CD4-positive, alpha-beta T cell treated with Interleukin-15 for 1 hour (primary cell): ENCODE measurements at places on chromosomes 3 and 15.
A peak's percentile ranks its signal among the peaks of the same experiment; 100 is the strongest.

DNA sequence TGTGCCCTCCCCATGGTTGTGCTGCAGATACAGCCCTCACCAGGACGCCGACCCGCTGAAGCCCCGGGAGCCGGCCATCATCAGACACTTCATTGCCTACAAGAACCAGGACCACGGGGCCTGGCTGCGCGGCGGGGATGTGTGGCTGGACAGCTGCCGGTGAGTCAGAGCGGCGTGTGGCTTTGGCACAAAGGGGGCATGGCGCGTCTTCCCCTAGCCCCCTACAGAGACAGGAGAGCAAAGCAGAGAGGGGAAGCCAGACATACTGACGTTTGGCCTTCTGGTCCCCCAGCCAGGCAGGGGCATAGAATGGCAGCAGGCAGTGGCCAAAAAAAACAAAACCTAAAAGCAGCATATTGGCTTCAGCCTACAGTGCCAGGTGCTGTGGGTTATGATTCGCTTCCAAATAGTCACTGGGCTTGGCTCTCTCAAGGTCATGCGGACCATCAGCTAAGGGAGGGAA is 64.0 kb downstream of the MESD start:
- no peak for DNase-seq

DNA sequence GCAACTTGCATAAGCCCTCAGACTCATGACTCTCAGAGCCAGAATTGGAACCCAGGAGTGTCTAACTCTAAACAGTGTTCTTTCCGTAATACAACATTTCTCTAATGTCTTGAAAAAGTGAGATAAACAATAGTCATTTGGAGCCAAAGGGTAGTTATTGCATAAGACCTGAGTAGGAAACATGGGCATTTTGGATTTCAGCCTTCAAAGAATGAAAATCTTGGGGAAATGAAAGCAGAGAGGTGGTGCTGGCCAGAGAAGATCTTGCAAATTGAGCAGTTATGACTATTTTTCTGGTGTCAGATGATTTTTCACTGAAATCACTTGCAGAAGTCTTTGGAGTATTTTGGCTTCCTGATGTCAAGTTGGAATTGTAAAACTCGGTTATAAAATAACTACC is 379.4 kb downstream of the DIPK2A start:
- DNase-seq = no peak

DNA sequence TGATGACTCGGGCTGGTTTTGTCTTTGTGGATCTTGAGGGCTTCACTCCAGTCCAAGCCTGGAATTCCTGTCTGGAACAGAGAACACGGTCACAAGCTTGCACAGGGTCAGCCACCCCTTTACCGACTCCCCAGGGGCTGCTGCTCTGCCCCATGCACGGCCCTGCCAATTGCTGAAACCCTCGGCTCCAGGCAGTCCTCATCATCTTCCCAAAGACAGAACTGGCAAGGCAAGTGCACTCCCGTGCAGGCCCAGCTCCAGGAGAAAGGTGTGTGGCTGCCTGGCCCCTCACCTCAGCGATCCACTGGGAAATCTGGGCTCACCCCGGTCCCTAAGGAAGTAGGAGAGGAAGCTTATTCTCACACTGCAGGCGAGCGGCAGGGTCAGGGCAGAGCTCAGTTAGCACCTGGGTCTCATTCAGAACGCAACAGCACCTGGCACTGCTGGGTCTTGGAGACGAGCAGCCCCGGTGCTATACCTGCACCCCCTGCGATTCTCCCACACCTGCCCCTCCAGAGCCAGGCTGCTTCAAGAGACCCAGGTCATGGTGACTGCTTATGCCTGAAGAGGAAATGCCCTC is 7.2 kb downstream of the MAP6D1 start:
- no peak for DNase-seq

GRCh38 chr3:154952553-154952952 is 127.6 kb upstream of the MME start:
- no peak for DNase-seq

GRCh38 chr3:128864351-128864811 is 15.0 kb upstream of the ACAD9 start:
- no peak for DNase-seq

GRCh38 chr15:101684384-101684783 is 32.2 kb upstream of the TM2D3 start:
- DNase-seq = no peak

DNA sequence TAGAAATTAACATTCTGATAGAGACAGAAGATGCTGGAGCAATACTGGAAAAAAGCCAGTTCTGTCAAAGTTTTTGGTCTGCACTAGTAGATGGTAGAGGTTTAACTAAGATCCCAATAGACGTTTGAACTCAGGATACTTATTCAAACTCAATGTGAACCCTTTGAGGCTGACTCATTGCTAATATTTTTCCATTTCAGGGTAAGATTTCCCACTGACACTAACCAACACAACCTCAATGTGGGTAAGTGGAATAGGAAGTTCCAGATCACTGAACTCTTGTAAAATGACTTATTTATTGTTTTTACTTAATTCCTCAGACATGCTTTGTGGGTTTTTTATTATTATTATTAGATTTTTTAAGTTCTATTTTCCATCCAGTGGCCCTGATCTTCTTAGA is 1024.8 kb downstream of the EPHA3 start:
- DNase-seq = no peak

GRCh38 chr3:52374173-52374572 is 58.1 kb downstream of the DNAH1 start:
- DNase-seq = no peak

GRCh38 chr15:65054333-65055200 is 9.4 kb downstream of the SLC51B start:
- DNase-seq = peak; percentile 52

DNA sequence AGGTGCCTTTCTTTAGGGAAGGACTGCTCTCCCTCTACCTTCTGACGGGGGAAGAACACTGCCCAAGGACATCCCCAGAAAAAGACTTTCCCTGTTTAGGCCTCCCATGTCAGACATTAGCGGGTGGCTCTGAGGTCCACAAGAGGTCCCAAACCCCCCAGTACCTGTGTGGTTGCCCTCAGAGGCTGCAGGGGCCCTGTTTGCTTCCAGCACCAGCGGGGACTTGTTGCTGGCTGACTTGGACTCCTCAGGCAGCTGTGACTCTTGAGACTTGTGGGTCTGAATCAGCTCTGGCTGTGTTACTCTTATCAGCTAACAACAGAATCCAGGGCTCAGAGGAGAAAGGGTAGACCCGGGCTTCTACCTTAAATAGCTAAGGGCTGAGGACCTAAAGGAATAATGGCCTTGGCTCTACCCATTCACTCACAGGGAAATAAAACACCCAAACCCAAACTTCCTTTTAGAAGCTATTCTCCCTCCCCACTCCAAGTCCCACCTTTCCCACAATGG is 39.2 kb downstream of the SEMA3G start:
- no peak for DNase-seq

GRCh38 chr3:86388820-86389219 is 602.1 kb downstream of the VGLL3 start:
- no peak for DNase-seq

DNA sequence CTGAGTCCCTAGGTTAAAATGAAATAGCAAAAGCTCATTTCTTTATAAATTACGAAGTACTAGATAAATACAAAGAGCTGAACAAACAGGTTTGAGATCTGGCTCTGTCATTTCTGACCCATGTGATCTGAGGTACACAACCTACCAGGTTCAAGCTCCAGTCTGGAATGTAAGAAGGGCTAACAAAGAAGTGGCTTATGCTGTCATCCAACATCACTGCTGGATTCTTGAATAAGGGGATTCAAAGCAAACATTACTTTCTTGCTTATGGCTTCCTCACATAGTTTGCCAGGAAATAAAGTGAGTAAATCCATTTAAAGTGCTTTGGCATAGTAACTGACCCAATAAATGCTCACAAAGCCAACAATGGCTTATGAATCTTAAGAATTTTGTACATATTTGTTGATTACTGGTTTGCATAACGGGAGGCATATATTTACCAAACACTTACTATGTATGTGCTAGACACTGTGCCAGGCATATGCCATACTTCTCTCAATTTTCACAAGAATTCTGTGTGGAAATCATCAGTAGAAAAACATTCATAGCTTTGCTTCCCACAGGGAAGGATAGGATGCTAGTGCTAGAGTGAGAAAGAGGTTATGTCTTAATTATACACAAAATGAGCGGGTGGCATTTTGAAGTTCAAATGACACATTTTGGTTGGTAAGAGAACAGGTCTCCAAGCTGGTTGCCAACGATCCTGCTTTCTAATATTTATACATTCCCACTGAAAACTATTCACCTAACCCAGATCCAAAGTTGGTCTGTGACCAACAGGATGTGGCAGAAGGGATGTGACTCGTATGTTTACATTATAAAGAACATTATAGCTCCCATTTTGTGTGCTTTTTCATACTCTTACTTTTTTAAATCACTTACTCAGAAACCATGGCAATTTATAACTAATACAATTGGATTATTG is 38.7 kb upstream of the CSPG5 start:
- no peak for DNase-seq

DNA sequence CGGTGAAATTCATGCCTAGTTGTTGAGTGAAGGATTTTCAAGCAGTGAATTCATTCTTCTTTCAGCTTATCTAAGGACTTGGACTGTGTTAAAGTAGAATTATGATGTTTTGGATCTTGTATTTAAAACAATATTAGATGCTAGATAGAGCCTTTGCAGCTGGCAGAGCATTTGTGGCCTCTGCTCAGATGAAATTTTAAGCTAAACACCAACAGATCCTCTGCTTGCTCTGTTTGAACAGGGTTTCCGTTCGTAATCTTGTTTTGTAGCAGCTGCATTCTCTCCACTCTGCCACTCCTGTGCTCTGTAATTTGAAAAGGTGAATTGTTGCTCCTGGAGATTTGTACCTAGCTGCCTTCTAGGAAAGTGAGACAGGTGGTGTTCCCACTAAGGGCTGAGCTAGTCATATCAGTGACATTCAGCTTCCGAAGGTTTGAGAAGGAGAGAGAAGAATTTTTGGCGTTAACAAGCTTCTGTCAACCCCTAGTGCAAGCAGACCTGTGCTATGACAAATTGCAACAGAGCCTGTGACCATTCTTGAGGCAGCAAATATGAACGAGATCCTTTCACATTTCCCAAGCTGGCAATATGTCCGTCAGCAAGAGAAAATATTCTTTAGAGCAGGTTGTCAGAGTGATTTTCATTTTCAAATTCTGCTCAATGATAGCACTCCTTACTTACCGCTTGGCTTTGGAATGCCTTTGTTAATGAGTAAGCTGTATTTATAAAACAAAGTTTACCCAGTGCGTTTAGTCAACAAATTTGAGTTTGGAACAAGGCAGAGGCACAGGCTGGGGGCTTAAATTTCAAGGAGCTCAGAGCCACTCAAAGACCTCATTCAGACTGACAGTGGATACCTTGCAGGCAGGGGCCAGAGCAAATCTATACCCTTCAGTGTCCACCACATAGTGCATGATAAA is 5.3 kb downstream of the CHST2 start:
- DNase-seq = no peak

DNA sequence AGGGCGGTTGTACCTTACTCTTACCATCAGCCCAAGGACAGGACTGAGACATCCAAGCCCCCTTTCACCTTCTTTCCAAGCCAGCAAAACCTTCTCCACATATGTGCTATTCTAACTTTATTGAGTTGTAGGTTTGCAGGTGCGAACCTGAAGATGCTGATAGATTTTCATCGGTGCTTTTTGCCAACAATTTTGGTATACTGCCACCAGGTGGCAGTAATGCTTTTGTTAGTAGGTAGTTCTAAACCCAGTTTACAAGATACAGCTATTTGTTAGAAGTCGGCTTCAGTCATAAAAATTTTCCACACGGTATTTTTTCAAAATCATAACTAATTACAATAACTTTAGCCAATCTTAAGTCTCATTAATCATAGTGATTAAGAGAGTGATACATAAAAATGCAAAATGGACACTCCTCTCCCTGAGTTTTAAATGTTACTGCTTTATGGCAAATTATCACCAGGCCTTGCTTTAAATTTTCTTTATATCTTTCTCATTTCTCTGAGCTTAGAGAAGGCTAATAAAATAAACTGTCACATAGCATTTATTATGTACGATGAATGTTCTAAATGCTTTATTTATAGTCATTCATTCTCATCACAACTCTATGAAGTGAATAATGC is 636 bp downstream of the TBC1D21 start:
- no peak for DNase-seq

GRCh38 chr3:172074586-172074985 is 35.2 kb downstream of the FNDC3B start:
- peak; percentile 54 for DNase-seq

DNA sequence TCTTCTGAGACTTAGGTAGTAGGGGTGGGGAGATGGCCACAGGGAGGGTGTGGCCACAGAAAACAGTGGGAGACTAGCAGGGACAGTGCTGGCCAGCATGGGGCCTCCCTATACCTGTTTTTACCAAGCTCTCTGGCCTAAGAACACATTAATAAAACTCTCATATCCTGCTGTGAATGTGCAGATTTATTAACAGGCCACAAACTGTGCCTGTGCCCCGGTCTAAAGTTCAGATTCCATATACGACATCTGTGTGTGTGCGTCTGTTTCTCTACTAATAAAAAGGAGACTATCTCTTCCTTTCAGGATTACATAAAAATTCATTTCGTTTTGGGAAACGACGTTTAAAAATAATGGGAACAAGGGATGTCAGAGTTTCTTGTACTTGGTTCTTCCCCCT is 92.8 kb upstream of the ADAMTS17 start:
- no peak for DNase-seq

DNA sequence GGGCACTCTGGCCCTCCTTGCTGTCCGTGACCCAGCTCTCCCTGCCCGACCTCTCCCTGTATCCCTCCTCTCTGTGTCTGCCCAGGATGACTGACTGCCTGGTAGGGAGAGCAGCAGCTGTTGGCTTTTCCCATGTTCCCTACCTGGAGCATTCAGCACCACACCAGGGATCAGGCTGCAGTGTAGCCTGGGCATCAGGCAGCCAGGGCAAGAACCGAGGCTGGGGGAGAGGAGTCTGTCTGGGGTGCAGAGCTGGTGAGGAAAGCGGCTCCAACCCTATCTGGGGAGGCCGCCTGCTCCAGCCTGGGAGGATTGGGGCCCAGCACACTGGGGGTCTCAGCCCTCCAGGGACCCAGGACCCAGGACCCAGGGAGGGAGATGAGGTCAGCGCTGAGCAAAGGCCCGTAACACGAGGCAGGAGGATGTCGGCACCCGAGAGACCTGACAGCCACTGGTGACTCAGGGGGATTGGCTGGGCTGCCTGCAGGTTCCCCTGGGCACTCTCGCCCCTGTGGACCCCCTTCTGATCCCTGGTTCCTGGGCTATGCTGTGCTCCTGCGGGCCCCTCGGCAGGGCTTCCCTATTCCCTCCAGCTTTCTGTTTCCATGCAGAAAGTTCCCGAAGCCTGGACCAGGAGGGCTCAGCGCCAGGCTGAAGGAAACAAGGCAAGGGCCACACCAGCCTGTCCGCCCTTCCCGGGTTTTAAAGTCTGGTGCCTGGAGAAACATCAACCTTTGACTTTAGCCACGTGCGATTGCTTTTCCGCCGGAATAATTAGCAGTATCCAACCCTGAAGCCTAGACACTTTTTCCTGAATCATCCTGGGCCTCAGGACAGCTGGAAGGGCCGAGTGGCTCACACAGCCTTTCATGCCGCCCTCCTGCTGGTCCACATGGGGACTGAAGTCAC is 128.2 kb upstream of the MEF2A start:
- DNase-seq = no peak

DNA sequence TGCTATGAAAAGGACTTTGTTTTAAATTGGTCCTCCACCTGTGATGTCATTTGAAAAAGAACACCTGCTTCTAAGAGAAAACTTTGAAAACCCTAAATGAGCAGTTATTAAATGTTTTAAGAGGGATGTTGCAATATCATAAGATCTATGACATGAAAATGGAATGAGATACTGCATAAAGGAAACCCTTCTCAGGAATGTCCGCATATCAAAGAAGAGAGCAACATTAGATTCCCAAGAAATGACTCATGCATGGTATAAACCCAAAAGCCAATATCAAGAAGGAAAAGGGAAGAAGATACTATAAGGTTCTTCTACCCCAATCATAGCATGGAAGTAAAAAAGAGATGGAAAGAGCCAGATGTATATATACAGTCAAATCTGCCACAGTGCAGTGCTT is 627.5 kb upstream of the LMCD1 start:
- no peak for DNase-seq
